ENCODE measurements at places on chromosomes 13 and 19. TPM values are rescaled to one million over a fixed set of nuclear protein-coding genes. Genes with fewer than 3 reads are reported as not detected.
A peak's percentile ranks its signal among the peaks of the same experiment; 100 is the strongest.

MLLT1 gene
- total RNA-seq, result 5.6 TPM

ZNF57 gene
- 6.3 TPM for total RNA-seq

MAP2K2 gene
- total RNA-seq, result 69.7 TPM

ZNF649 gene
- 32.7 TPM for total RNA-seq

DNA sequence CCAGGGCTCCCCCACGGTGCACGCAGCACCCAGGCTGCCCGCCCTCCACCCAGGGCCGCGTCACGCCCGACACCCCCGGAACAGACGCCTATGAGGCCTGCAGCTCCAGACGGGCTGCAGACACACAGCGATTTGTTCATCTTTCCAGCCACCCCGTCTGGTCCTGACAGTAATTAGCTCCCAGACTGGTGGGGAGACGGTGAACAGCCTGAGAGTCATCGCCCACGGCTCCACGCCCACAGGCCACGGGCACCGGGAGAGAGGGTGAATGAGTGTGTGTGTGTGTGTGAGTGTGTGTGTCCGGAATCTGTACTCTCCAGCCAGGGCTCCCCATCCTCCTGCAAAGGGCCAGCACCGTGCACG lies 18.1 kb downstream of the GADD45B start:
- no peak for DNase-seq
- peaks cover 73% of the 10 kb centered on the region for H3K27me3 ChIP-seq
- peak overlapping the region; percentile 56 for H3K4me3 ChIP-seq
- peaks cover 8% of the 10 kb centered on the region for H3K4me1 ChIP-seq

- H3K4me1 ChIP-seq, result no peaks in the 10 kb centered on the region
- H3K27ac ChIP-seq, result no peak overlapping the region
- H3K27me3 ChIP-seq, result no peaks in the 10 kb centered on the region
- H3K36me3 ChIP-seq, result peaks cover 32% of the 10 kb centered on the region
- no peak for DNase-seq
- no peak overlapping the region for H3K4me3 ChIP-seq
Measured at GRCh38 chr19:34217952-34218817, 36.2 kb upstream of the GARRE1 start.

DNA sequence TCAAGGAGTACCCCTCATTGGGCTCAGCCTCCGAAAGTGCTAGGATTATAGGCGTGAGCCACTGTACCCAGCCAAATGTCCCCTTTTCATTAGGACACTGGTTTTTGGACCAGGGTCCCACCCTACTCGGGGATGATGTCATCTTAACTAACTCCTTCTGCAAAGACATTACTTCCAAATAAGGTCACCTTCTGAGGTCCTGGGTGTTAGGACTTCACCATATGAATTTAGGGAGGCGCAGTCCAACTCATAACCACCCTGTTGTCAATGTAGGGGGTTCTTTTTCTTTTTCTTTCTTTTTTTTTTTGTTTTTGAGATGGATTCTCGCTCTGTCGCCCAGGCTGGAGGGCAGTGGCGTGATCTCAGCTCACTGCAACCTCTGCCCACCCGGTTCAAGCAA lies 32.7 kb upstream of the NFIC start:
- no peak overlapping the region for H3K27ac ChIP-seq
- H3K36me3 ChIP-seq, result no peaks in the 10 kb centered on the region
- no peak overlapping the region for H3K4me3 ChIP-seq

DNA sequence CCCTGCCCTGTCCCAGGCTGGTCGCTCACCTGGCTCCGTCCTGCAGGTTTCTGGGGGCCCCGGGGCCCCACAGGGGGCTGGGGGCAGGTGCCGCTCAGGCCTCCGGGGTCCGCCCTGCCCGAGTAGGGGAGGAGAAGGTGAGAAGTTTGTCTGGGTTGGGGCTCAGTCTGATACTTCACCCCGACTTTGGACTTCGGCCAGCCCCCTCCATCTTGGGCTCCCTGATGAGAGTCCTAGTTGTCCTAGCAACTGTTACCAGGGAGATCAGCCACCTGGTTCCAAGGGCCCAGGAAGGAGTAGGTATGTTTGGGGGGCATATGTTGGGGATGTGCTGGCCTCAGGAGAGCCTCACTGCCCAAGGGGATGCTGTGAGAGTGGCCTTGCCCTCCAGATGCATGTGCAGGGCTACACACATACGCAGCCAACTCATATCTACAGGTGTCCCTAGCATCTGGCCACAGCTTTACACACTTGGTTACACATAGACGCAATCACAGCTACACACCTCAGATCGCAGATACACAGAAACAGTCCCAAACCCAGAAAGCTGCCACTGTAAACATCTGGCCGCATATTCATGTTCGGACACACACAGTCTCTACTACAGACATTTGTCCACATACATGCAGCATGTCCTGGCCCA lies 3.4 kb downstream of the NUMBL start:
- no peaks in the 10 kb centered on the region for H3K27me3 ChIP-seq
- H3K36me3 ChIP-seq, result no peaks in the 10 kb centered on the region
- H3K4me3 ChIP-seq, result no peak overlapping the region
- DNase-seq, result no peak
- peaks cover 5% of the 10 kb centered on the region for H3K4me1 ChIP-seq
- no peak overlapping the region for H3K27ac ChIP-seq

GRCh38 chr19:6239401-6239844 lies 40.4 kb downstream of the MLLT1 start:
- H3K27ac ChIP-seq, result no peak overlapping the region
- no peaks in the 10 kb centered on the region for H3K27me3 ChIP-seq
- H3K4me1 ChIP-seq, result peaks cover 5% of the 10 kb centered on the region
- H3K4me3 ChIP-seq, result no peak overlapping the region

DNA sequence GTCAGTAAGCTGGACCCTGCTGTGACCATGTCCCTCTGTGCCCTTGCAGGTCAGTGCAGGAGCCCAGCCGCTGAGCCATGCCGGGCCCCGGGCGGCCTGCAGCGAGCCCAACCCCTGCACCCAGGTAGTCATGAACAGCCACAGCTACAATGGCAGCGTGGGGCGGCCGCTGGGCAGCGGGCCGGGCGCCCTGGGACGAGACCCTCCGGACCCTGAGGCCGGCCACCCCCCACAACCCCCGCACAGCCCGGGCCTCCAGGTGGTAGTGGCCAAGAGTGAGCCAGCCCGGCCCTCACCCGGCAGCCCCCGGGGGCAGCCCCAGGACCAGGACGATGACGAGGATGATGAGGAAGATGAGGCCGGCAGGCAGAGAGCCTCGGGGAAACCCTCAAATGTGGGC lies 6.9 kb downstream of the KCNN1 start:
- H3K36me3 ChIP-seq, result no peaks in the 10 kb centered on the region
- H3K27ac ChIP-seq, result no peak overlapping the region
- DNase-seq, result no peak
- H3K27me3 ChIP-seq, result no peaks in the 10 kb centered on the region

DNA sequence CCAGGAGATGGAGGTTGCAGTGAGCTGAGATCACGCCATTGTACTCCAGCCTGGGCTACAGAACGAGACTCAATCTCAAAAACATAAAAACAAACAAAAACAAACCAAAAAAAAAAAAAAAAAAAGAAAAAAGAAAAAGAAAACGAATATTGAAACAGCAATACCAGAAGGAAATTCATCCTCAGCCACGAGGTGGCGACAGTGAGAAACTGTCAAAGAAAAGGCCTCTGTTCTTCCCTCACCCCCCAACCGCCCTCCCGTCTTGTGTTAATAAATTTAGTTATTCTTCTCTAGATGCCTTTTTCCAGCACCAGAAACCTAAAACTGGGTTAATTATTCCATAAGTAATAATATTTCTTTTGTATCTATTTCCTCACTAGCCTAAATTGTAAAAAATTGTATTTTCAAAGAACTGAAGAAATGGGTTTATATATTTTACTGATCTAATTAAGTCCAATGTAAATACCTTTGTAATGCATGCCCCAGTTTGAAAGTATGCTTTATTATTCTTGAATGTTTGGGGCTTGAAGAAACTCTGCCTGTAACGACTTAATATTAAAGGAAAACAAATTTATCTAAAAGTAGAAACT lies 38.6 kb downstream of the LIG4 start:
- H3K27me3 ChIP-seq, result no peaks in the 10 kb centered on the region
- H3K4me1 ChIP-seq, result no peaks in the 10 kb centered on the region
- H3K36me3 ChIP-seq, result no peaks in the 10 kb centered on the region
- DNase-seq, result peak; percentile 33
- no peak overlapping the region for H3K4me3 ChIP-seq

GRCh38 chr13:114237415-114238112 lies 2.9 kb downstream of the CDC16 start:
- H3K27ac ChIP-seq, result no peak overlapping the region
- H3K4me3 ChIP-seq, result no peak overlapping the region
- H3K27me3 ChIP-seq, result peaks cover 11% of the 10 kb centered on the region
- no peak for DNase-seq

GRCh38 chr19:44603201-44603945 lies 10.0 kb upstream of the IGSF23 start:
- no peak overlapping the region for H3K4me3 ChIP-seq
- no peaks in the 10 kb centered on the region for H3K4me1 ChIP-seq

DNA sequence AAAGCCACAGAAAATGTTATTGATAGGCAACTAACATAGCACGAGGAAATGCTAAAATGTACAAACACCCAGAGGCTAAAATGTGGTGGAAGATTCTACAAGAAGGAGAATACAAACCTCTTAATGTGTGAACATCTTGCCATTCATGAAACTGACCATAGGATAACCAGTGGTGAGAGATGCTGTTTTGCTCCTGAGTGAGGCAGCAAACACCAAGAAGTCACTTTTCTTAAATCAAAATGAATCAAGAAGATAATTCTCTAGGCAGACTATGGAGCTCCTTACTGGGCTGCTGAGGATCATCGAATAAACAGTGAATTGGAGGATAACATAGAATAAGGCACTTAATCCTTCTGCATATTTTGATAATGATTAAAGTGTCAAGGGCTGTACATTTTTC lies 375.4 kb upstream of the SLITRK6 start:
- DNase-seq, result no peak
- H3K36me3 ChIP-seq, result no peaks in the 10 kb centered on the region
- H3K4me1 ChIP-seq, result no peaks in the 10 kb centered on the region
- H3K4me3 ChIP-seq, result no peak overlapping the region
- H3K27ac ChIP-seq, result no peak overlapping the region

GRCh38 chr19:52370341-52370710 lies 603 bp downstream of the ZNF880 start:
- DNase-seq, result no peak
- no peaks in the 10 kb centered on the region for H3K27me3 ChIP-seq
- H3K4me3 ChIP-seq, result peak overlapping the region; percentile 60
- peak overlapping the region; percentile 82 for H3K27ac ChIP-seq
- H3K36me3 ChIP-seq, result peaks cover 16% of the 10 kb centered on the region

DNA sequence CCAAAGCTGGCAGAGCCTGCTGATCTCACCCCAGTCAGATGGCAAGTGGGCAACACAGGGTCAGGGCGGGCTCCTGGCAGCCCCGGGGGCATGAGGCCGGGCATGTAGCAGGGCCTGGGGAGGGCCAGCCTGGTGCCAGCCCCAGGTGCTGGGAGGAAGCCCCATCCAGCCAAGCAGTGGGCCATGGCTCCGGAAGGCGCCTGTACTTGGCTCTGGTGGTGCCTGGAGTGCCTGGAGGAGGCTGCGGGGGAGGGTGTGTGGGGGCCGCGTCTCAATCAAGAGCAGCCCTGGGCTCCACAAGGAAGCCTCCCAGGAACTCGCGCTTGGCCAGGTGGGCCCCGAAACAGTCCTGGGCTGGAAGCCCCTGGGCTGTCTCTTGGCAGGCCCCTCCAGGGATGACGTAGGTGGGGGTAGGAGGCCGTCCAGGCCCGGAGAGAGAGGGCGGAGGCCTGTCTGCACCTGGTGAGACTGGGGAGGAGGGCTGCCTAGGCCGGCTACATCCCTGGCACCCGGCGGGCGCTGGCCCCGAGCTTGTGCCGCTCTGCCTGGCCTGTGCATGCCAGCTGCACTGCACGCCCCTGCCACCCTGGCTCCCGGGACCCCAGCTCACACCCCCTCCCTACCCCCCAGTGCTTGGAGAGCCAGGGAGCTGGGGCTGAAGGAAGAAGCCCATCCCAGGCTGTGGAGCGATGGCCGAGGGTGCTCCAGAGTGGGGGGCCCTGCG lies 45.9 kb downstream of the COMP start:
- H3K4me3 ChIP-seq, result no peak overlapping the region
- H3K4me1 ChIP-seq, result peaks cover 22% of the 10 kb centered on the region
- no peaks in the 10 kb centered on the region for H3K36me3 ChIP-seq
- DNase-seq, result peak; percentile 1
- no peak overlapping the region for H3K27ac ChIP-seq

DNA sequence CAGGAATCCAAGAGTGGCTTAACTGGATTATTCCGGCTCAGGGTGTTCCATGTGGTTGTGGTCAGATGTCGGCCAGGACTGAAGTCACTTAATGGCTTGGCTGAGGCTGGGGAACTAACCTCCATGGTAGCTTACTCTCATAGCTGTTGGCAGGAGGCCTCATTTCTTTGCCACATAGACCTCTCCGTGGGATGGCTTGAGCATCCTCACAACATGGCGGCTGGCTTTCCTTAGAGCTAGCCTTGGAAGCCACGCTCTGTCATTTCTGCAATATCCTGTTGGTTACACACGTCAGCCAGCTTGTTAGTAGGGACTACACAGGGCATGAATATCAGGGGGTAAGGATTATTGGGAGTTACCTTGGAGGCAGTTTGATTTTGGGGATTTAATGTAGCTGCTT lies 5.1 kb downstream of the CRX start:
- no peak overlapping the region for H3K4me3 ChIP-seq
- no peaks in the 10 kb centered on the region for H3K27me3 ChIP-seq
- H3K4me1 ChIP-seq, result peaks cover 30% of the 10 kb centered on the region
- DNase-seq, result no peak

DNA sequence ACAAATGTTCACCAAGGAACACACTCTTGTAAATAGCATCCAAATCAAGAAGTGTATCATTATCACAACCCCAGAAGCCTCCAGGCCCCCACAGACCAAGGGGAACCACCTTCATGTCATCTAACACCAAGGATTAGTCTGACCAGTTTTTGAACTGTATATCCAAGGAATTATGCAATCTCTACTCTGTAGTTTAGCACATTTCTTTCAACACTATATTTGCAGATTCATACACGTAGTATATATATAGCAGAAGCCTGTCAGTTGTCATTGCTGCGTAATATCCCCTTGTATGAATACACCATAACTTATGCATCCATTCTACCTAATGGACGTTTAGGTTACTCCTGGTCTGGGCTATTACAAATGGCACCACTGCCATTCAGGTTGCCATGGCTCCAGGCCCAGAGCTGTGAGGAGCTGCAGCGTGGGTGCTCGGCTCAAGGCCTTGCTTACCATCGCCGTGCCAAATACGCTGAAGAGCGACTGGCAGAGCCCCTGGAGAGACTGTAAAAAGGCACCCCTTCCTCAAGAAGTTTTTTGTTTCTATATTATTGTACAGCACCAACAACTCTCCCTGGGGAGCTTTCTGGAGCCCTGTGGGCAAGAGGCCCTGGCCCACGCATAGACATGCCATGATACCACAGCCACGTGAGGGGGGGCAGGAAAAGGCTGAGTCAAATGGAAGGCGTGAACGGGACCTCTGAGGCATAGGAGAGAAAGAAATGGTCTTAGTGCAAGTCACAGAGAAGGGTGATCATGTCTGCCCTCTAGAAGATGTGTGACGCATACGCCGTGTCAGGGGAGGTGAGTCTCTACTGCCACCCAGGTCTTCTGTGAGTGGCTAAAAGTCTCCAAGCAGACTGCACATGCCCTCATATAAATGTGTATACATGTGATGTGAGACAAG lies 10.8 kb downstream of the LATS2 start:
- DNase-seq, result no peak
- no peaks in the 10 kb centered on the region for H3K4me1 ChIP-seq
- no peak overlapping the region for H3K27ac ChIP-seq
- no peaks in the 10 kb centered on the region for H3K27me3 ChIP-seq
